ENCODE measurements at places on chromosomes 5 and 9. TPM values are rescaled to one million over a fixed set of nuclear protein-coding genes. Genes with fewer than 3 reads are reported as not detected.

Gene DMRT1
- total RNA-seq, result 0.09 TPM

Gene SIT1
- total RNA-seq, result not detected

Gene HCN1
- total RNA-seq, result not detected

Gene FBP2
- not detected for total RNA-seq

Gene MYOT
- 0.21 TPM for total RNA-seq

Gene PARP8
- total RNA-seq, result 0.11 TPM

Gene LRRC26
- 1.5 TPM for total RNA-seq

Gene GRXCR2
- not detected for total RNA-seq

Gene PAM
- 23.6 TPM for total RNA-seq

Gene FGF1
- total RNA-seq, result 0.42 TPM

Gene SLC6A18
- not detected for total RNA-seq

Measured in A549 treated with dexamethasone at 1 μM for 4 hours (cell line).